ENCODE measurements at places on chromosomes 7 and 10.

- no peak for DNase-seq
These were observed 122.9 kb upstream of the INSYN2A start for GRCh38 chr10:127319271-127319670.

DNA sequence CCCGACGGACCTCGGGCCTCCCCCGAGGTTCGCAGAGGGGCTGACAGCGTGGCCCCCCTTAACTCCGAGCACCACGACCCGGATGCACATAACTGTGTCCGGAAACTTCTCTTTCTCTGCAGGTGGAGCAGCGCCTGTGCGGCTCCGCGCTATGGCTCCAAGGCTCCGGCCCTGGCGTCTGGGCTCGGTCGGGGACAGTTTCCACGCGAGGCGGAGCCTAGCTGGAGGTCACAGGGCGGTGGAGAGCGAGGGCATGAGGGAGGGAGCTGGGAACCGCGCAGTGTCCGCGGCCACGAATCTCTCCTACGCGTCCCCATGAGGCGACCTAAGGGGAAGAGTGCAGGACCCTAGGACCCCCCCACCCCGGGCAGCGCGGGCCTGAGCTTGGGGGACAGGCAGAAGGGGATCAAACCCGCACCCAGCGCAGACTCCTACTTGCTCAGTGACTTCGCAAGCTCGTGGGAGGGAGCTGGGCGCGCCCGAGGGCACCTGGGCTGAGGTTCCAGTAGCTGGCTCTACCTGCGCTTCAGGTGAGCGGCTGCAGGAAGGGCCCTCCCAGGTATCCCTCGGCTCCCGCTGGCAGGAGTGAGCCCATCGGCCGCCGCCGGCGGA is 8.6 kb upstream of the MNX1 start:
- DNase-seq: no peak

DNA sequence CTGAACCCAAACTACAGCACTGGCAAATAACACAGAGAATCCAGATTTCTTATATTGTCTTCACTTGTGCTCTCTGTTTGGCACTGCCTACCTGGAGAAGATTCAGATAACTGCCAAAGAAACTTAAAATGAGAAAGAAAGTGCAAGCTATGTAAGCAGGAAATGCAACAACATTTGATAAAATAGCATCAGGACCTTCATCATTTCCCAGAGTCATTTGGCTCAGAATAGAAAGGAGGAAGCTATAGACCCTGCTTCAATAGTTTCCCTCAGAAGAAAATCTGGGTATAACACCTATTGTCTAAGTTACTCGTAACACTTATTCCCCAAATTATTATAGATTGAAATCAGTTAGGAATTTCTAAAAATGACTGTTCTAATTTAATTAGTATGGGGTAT is 56.2 kb downstream of the CC2D2B start:
- no peak for DNase-seq

GRCh38 chr7:5635006-5635405 is 146.5 kb downstream of the RNF216 start:
- DNase-seq: no peak

DNA sequence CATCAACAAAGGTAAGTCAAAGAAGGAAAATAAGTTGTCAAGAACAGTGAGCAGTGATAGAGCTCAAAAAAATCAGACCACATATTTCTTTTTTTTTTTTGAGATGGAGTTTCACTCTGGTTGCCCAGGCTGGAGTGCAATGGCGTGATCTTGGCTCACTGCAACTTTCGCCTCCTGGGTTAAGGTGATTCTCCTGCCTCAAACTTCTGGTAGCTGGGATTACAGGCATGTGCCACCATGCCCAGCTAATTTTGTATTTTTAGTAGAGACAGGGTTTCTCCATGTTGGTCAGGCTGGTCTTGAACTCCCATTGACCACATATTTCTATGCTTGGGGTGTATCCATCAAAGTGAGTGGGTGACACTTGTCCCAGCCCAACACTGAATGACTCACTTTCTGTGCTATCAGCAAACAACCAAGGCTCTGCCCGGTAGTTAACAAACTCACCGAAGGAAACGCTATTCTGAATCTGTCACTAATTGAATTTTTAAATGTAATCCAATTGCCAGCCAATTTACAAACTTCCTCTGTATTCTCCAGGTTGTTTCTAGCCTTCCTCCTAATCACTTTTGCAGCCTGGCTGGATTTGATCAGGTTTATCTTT is 19.6 kb upstream of the SMNDC1 start:
- DNase-seq: no peak

DNA sequence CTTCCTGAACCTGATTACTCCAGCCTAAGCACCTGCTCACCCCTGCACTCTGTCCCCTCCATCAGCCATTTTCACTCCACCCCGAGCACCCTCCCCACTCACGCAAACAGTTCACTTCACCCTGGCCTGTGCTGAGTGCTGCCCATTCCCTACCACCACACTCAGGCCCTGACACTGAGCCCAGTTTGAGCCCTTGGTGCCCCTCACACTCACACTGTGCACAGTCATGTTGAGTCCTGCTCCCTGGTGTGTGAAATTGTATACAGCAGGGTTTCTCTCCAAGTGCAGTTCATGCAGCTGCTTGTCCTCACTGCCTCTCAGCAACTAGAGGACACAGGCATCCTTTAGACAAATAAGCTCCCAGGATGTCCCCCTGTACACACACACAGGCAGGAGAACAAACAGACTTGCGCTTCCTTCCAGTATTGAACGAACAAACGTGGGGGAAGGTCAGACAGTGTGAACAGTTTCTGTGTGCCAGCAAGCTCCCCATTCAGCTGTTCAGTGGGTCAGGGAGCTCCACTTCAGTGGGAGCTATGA is 6.8 kb downstream of the MYO1G start:
- DNase-seq: no peak
